ENCODE measurements at places on chromosomes 16 and 17.

- DNase-seq, result no peak
These were observed 336.5 kb upstream of the CDH5 start for GRCh38 chr16:66030036-66030435.

DNA sequence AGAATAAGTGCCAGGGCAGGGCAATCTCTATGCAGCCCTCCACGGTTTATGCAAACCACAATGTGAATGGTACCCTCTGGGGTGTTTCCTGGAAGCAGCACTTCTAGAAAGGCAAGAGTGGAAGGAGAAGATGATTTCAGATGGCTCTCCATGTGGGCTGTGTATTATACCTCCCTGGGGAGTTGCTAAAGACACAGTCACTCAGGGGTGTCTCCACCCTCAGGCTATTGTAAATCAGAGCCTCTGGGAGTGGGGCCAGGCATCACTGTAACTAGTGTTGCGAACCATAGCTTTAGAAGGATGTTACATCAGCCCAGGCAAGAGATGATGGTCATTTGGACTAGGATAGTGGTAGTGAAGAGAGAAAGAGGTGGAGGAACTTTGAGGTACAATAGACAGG, 83.3 kb upstream of the ZKSCAN2 start:
- no peak for DNase-seq

DNA sequence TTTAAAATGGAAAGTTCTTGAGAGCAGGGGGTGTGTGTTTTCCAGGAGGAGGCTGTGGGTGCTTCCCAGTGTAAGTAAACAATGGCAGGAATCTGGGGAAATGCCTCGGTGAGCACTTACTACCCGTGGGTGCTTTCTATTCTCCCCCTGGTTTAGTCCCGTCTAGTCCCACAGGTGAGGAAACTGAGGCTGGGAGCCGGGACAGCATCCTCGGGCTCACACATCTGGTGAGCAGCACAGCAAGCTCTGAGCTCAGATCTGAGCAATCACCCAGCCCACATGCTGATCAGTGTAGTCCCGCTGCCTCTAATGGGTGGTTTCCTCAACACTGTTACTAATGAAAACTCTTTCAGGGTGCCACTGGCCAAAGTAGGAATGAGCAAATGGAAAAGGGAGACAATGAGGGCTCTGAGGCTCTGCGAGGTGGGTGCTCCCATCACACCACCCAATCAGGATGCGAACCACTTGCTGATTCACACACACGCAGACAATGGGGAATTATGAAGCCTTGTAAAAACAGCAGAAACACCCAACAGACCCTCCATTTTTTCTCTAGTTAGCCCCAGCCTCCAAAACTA, 202.6 kb downstream of the PARN start:
- DNase-seq, result no peak

- no peak for DNase-seq
These were observed 35.5 kb upstream of the ETV4 start for GRCh38 chr17:43581613-43582012.

GRCh38 chr16:66231452-66232160, 134.9 kb upstream of the CDH5 start:
- DNase-seq, result no peak

GRCh38 chr17:55683550-55684315, 38.9 kb downstream of the TMEM100 start:
- no peak for DNase-seq
